Stimulated activated CD8-positive, alpha-beta memory T cell treated with anti-CD3 and anti-CD28 coated beads, Interleukin-4, amount 100 ng/mL, for 48 hours (primary cell): ENCODE measurements at places on chromosomes 5 and 9.
A peak's percentile ranks its signal among the peaks of the same experiment; 100 is the strongest.

GRCh38 chr5:16411741-16412455 is 53.7 kb downstream of the ZNF622 start:
- DNase-seq = no peak

- DNase-seq = no peak
These were observed 48.8 kb downstream of the BARX1 start for GRCh38 chr9:93906195-93906880.

GRCh38 chr5:74919487-74919886 is 53.3 kb upstream of the FAM169A start:
- no peak for DNase-seq

DNA sequence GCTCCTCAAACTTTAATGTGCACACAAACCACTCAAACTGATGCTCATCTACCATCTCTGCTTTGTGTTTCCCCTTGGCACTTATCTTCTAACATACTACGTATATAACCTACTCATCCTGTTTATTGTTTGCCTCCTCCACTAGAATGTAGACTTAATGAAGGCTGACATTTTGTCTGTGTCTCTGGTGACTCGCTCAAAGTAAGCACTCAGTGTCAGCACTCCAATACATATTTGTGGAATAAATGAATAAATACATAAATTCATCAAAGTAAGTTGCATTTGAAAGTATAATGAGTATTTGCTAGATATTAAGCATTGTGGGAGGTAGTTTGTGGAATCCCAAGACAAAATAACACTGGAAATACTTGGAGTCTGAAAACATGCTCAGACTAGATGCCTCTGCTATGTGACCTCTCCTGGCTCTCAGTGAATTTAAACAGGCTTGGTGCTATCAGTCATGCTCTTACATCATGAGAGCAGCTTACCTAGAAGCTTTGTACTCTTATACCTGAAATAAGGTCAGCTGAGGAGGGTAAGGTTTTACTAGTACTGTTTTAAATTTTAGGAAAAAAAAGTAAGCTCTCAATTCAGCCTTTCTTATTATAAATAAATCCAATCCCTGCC is 37.0 kb upstream of the RANBP6 start:
- DNase-seq = no peak

GRCh38 chr5:10333154-10334006 is 20.1 kb upstream of the MARCHF6 start:
- DNase-seq = peak; percentile 37
